Stimulated activated CD8-positive, alpha-beta memory T cell treated with anti-CD3 and anti-CD28 coated beads, Interleukin-4, amount 100 ng/mL, for 1 hour (primary cell): ENCODE measurements at places on chromosomes 12 and 14.

GRCh38 chr12:108257610-108258106, 81.5 kb downstream of the CMKLR1 start:
- no peak for DNase-seq

DNA sequence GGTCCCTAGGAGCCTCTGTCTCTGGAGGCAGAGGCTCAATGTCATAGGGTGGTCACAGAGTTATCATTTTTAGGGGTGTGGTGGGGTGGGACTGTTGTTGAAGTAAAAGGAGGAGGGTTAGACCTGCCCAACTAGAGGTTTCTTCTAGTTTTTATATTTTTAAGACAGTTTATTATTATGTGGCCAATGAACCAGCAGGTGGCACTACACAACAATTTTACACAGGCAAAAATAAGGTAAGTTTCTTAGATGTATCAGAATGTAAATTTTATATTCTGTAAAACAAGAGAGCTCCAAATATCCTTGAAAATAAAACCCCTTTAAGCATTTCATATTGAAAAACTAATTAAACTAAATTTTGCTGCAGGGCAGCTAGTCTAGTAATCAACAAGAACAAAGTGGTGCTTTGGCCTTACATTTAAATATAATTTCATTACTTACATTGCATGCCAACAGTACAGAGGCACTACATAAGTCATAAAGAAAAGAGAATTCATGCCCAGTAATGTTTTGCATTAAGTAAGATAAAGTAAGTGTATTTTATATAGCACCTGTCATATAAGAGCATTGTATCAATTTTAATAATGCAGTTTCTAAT, 22.2 kb upstream of the OVCH1 start:
- DNase-seq = no peak

- no peak for DNase-seq
Measured at GRCh38 chr12:115394496-115395220, 710.7 kb upstream of the TBX3 start.

DNA sequence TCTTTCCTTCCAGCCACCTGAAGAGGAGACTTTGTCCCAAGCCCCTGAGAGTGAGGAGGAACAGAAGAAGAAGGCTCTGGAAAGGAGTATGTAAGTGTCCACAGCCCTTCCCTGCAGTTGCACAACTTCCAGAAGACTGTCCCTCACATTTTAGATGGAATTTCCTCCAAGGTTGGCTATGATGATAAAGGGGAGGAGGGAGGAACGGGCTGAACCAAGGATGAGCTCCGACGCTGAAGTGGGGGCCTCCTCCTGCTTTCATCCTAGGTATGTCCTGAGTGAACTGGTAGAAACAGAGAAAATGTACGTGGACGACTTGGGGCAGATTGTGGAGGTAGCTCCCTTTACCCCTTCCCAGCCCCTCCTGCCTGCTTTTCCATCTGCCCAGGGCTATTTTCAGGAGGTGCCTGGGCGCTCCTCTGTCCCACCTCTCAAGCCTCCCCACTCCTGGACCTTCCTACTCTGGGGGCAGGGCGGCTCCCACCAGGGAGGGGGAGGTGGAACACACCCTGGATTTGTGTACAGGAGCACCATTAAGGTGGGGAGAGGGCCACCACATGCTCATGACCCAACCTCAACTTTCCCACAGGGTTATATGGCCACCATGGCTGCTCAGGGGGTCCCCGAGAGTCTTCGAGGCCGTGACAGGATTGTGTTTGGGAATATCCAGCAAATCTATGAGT, 2.3 kb downstream of the ARHGEF25 start:
- DNase-seq = no peak

DNA sequence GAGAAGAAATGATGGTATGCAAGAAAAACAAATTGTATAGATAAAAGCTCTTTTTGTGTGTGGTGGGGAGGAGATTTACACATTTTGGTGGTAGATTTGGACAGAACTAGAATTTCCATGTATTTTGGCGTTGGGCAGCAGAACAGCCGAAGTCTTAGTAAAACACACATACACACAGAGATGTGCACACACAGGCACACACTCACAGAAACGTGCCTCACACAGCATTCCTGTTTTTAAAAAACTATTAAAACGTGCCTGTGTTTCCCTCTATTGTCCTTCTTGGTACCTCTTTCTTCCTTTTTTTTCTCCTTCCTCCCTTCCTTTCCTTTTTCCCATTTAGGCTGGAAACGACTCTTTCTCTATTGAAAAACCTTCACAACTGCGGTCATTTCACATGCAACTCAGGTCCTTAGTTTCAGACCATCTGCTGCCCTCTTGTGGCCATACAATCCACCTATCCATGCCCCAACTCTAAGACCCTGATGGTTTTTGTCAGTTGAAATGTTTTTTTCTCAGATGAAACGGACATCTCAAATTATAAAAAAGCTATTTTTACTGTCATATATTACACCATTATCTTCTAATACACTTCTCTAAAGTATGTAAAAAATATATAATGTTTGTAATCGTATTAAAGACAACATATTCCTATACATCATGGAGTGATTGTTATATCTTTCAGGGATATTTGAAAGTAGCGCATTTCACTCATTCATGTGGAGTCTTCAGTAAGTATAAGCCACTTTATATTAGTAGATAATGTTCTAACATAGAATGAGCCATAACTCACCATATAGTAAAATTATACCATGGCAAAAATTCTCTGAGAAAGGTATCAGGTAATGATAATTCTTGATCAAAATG, 386.7 kb upstream of the NOVA1 start:
- no peak for DNase-seq

DNA sequence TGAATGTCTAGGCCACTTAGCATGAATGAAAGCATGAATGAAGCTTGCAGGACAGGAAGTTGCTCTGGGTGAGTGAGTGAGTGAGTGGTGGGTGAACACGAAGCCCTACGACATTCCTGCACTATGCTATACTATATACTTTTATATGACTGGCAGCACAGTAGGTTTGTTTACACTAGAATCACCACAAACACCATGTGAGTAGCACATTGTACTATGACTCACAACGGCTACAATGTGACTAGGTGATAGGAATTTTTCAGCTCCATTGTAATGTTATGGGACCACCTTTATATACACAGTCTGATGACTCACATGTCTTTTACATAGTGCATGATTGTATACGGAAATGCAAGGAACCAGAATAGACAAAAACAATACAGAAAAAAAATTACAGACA, 1480.2 kb downstream of the AACS start:
- DNase-seq = no peak

DNA sequence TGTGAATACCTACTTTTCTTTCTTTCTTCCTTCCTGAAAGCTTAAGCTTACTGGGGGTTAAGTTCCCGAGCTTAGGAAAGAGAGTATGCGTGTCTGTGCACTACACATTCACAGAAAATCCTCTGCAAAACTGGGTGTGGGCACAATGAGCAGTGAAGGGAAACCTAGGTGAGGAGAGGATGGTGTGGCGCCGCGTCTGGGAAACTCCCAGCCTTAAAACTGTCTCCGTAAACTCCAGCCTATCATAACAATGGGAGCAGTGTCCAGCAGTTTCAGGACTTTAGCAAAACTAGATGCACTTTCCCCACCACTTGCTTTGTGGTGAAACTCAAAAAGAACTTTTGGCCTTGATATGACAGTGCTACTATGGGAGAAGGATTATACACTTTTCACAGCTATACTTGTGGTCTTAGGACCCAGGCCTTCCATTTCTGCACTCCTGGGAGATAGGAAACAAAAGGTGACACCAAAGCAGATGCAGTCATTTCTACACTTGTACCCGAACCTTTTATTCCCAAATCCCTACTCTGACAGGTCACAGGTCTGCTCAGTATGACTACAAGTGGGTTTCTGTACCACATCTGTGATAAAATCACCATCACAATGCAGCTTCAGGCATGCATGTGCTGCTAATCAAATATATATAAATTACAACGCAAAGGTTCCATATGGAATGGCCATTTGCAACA, 10.4 kb downstream of the AKAP5 start:
- no peak for DNase-seq

DNA sequence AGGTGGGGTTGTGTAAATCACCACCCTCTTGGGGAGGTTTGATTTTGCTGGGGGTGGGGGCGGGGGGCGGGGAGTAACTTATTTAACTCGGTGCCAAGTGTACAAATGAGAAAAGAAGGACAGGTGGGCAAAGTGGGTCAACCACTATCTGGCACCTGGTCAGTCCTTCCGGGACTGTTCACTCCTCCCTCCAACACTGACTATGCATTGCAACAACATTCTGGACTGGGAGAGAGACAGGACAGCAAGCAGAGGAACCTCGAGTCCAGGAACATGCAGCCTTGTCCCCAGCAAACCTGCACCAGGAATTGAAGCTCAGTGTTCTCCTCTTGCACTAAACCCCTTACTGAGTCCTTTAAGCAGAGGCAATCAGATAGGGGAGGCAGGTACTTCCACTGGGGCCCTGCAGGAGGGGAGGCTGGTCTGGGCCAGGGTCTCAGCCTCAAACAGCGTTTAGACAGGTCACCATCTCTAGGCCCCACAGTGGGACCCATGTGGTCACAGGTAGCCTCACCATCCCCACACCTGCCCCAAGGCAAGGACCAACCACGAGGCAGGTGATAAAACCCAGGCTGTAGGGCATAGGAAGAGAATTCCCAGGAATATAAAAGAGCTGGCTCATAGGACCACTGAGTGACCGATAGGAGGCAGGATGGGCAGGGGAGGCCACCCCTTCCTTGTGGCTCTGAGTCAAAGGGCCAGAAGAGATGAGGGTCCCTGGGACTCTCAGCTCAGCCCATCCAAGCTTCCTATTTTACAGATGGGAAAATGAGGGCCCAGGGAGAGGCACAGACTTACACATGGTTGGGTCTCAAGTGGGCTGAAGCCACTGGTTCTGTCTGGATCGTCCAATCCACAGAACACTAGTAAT, 9.8 kb downstream of the CCDC85C start:
- no peak for DNase-seq

DNA sequence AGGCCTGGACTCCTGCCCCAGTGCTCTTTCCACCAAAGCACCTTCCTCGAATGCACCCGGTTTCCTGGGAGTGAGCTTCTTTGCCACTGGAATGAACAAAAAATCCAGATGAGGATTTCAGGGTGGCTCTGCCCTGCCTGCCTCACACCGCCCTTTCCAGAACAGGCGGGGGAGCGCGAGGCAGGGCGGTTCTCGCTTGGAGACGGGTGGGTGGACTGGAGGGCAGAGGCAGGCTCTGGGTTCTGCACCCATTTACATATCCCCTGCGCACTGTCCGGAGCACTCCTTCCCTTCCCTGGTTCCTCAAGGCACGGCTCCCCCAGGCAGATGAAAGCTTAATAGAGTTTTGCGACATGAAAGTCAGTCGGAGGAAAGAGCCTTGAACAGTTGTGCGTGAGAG, 69.7 kb upstream of the DLK1 start:
- no peak for DNase-seq

GRCh38 chr14:55180434-55180833, 11.0 kb downstream of the DLGAP5 start:
- DNase-seq = no peak

GRCh38 chr12:106018286-106018685, 120.5 kb downstream of the NUAK1 start:
- DNase-seq = no peak

DNA sequence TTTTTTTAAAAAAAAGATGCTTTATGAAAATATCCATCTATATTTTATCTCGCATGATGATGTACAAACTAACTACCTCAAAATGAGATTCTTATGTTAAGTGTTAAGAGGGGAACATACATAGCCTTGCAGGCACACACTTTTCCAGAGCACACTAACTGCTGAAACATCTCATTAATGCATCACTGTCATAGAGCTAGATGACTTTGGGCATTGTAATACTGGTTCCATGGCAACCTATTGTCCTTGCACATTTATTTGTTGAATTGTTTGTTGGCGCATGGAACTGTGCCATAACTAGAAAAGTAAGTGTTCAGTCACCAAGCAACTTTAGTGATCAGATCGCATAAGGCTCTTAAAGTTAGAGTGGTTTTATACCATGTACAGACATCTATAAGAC, 348.3 kb downstream of the GALC start:
- DNase-seq = no peak

DNA sequence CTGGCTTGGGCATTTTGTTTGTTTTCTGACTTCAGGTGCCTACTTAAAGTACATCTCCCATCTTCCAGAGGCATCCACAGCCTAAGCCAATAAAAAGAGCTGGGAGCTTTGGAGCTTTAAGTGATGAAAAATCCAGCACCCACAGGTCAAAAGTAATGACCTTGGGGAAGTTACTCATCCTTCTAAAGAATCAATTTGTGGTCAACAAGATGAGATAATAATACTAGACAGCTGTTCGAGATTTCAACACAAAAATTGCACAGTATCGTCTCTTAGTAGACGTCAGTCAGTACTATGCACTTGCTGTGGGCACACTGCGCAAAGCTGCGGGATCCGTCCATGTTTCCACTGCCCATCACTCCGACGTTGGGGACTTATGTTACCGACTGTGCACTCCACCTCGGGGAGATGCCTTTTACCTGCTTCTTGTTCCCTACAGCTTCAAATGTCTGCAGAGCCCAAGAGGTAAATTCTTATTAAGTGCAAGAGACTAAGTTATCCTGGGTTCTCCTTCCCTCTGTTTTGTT, 1.3 kb downstream of the ST8SIA1 start:
- DNase-seq = no peak

- no peak for DNase-seq
Measured at GRCh38 chr12:48859607-48860006, 6.1 kb downstream of the RND1 start.

DNA sequence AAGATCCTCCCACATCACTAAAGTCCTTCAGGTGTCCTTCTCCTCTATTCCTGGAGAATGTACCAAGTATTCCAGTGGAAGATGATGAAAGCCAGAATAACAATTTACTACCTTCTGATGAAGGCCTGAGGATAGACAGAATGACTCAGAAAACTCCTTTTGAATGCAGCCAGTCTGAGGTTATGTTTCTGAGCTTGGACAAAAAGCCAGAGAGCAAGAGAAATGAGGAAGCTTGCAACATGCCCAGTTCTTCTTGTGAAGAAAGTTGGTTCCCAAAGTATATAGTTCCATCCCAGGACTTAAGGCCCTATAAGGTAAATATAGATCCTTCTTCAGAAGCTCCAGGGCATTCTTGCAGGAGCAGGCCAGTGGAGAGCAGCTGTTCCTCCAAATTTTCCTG, 54.6 kb upstream of the HELB start:
- DNase-seq = no peak

- DNase-seq = no peak
Measured at GRCh38 chr12:49865782-49866135, 22.9 kb upstream of the BCDIN3D start.

GRCh38 chr12:74193191-74193590, 344.4 kb upstream of the ATXN7L3B start:
- no peak for DNase-seq

GRCh38 chr12:73529231-73529630, 1008.4 kb upstream of the ATXN7L3B start:
- DNase-seq = no peak

- no peak for DNase-seq
Measured at GRCh38 chr12:112015938-112016337, 2.7 kb downstream of the ERP29 start.

GRCh38 chr12:49515266-49515665, 23.6 kb upstream of the KCNH3 start:
- no peak for DNase-seq

GRCh38 chr12:94258593-94258992, 110.2 kb downstream of the PLXNC1 start:
- DNase-seq = no peak
